ENCODE measurements at places on chromosomes 7 and 10.

DNA sequence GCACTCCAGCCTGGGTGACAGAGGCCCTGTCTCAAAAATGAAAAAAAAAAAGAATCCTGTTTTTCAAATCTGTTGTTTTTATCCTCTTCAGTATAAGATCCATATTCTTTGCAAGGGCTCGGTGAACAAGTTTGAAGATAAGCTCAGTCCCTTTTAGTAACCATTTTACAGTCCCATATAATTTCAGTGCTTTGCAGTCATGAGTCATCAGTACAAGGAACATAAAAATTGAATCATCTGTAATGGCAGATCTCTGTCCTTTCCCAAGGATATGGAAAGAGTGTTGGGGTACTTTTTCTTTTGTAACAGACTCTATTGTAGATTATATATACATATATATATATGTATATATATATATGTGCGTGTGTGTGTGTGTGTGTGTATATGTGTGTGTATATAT is 52.2 kb upstream of the ZPBP start:
- no peak for DNase-seq

- DNase-seq: no peak
Measured at GRCh38 chr10:114336823-114337509, 67.3 kb downstream of the AFAP1L2 start.

DNA sequence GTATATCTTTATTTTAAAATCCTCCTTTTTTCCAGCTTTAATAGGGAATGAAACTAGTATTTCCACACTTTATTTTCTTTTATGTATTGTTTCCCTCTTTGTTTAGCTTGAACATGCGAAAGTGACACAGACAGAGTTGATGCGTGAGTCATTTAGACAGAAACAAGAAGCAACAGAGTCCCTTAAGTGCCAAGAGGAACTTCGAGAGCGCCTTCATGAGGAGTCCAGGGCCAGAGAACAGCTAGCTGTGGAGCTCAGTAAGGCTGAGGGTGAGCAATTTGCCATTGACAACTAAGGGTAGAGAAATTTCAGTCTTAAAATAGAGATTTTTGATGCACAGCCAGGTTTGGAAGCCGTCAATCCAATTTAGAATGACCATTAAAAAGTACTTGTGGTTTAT is 73.1 kb downstream of the CYP51A1 start:
- DNase-seq: no peak

- no peak for DNase-seq
Measured at GRCh38 chr7:1632916-1633785, 36.9 kb upstream of the ELFN1 start.

Data from LNCaP clone FGC (cell line).